ENCODE measurements at places on chromosomes 2 and 18.

GRCh38 chr18:48957616-48958015 lies 6.9 kb upstream of the SMAD7 start:
- DNase-seq, result no peak

- DNase-seq, result peak; percentile 51
Observed at GRCh38 chr2:176494949-176495353, 225.7 kb downstream of the MTX2 start.

DNA sequence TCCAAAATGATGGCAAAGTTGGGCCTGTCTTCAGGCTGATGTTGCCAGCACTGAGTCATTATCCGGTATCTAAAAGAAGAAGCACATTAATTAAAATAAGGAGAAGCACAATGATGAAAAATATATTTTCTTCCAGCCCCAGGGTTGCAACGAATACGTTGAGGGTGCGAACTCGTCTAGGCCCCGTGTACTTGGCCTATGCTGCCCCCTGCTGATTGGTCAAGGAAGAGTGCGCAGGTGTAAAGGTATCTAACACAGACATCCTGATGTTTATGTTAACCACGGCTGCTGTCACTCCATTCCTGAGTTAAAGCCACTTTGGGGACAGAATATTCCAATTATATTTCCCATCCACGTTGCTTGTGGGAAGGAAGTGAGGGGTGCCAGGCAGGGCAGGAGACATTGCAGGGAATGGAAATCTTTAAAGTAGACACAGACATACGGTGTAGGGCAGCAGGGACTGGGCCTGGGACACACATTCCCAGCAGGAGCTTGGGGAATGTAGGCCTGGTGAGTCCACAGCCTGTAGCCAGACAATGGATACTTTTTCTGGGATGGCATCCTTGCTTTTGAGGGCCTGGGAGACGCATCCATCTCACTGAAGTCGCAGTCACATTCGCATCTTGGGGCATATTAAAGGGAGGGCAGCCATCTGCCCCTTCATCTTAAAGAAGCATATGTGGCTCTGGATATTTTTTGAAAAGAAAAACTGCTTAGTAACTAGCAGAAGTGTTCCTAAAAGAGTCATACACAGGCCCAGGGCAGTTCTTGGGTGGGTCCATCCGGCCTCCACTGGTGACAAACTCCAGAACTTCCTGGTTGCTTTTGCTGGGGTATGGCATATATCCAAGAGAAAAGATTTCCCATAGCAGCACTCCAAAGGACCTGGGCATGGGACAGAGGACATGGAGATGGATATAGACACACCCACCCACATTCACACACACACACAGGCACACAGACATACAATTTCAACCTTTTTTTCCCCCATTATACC lies 81.9 kb downstream of the CLIP4 start:
- peak; percentile 34 for DNase-seq

GRCh38 chr18:69239849-69240674 lies 160.6 kb upstream of the DOK6 start:
- no peak for DNase-seq

DNA sequence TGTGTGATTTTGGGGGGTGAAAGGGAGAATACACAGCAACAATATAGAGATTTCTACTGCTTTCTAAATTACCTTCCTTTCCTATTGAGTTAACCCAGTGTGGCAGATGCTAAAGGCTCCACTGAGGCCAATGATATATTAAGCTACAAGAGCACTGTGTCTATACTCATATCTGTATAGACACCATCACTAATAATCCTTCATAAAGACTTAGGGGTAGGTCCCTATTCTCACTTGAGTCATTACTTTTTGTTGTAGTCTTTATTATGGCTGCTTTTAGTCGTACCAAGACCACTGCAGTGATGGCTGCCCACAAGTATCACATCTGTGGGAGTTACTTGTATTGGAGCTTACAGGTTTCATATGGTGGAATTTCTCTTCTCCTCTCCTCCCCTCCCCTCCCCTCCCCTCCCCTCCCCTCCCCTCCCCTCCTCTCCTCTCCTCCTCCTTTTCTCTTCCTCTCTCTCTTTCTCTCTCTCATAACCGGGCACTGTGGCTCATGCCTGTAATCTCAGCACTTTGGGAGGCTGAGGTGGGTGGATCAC lies 637.6 kb downstream of the ADCYAP1 start:
- no peak for DNase-seq

GRCh38 chr2:159471340-159471739 lies 145.0 kb downstream of the BAZ2B start:
- no peak for DNase-seq

DNA sequence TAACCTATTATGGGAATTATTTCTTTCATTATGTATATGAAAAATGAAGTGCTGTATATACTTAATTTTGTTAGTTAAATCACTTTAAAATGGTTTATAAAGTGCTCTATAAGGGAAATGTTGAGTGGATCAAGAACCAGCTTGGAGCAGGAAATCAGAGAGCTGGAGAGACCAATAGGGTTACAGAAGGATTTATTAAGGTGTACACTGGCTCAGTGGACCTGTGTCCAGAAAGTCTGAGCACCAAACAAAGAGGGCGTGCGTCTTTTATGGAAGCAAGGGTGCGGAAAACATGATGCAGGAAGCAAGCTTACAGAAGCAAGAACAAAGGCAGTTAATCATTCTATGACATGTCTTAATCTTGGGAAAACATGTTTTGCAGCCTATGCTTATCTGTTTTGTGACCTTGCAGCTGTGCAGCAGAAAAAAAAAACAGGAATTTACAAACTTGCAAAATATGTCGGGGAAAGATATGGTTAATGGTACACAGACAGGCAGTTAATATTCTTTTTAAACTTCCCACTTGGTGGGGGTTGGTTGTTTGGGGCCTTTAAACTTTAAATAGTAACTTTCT lies 65.2 kb upstream of the SLC35G4 start:
- DNase-seq, result no peak

DNA sequence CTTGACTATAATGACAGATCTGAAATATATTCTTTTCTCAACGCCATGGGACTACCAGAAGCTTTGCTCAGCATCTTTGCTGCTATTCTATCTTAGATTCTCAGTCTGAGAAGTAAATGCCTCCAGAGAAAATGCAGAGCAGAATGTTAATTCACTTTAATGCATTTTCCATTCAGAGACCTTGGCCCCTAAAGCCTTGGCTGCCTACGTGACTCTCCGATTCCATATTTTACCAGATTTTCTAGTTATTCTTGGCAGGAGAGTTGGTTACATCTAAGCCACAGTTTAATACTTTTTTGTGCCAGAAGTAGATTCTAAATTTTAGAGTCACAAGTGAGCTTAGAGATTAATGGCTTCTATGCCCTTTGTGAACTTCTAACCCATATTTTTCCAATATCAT lies 837.1 kb upstream of the POU3F3 start:
- DNase-seq, result no peak
